ENCODE measurements at places on chromosomes 1 and 21.

- no peak for DNase-seq
Observed at GRCh38 chr1:77316006-77316405, 34.2 kb downstream of the AK5 start.

DNA sequence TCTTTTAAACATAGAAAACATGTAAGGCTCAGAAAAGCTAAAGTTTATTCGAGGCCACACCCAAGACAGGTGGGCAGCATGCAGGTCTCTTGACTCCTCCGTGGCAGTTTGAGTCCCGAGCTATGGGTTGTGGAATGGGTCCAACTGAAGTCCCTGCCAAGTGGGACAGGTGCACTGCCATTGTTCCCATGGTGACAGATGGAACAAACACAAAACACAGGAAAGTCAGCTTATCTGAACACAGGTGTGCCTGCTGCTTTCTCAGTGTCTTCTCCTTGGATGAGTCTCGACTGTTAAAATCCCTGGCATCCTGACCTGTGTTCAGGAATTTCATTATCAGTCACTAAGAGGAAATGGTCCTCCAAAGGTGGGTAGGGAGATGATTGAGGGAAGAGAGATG, 99.0 kb upstream of the RAB4A start:
- peak; percentile 62 for DNase-seq

- DNase-seq, result no peak
Observed at GRCh38 chr1:20200966-20201365, 14.6 kb upstream of the PLA2G2C start.

GRCh38 chr1:152185544-152186391, 26.7 kb upstream of the RPTN start:
- peak; percentile 36 for DNase-seq

DNA sequence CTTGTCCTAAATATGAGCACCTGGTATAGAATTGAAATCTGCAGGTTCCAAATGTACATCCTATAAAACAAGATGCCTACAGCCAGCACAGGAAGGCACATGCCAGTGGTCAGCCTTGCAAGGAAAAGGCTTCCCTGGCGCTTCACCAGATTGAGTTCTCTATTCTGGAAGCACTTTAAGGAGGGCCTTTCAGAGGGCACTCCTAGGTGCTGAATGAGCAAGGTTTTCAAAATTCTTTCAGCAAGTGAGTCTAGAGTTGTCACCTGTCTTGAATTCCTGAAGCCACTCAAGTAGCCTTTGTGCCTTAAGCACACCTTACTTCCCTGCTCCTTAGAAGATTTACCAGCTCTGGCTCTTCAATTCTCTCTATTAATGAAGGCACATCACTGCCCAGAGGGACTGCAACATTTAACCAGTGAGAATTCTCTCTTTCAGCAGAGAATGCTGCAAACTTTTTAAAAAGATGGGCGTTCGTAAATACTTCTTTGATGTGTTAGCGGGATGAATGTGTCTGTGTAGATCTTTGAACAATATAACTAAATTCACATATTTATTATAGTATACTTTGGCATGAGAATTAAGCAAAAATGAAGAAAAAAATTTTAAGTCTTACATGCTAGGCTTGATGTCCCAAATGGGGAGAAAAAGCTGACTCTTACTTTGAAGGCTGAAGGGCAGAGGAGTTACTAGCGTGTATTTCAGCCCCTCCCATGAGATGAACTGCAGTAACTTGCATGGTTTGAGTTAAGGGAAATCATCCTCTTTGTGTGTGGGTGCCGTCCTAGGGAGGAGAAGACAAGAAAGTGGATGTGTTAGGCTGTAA, 162.0 kb downstream of the NTPCR start:
- DNase-seq, result no peak
